ENCODE measurements at places on chromosomes 4 and X.

GRCh38 chrX:45758738-45759397, 558.2 kb upstream of the DIPK2B start:
- DNase-seq = no peak

GRCh38 chr4:5885733-5886132, 7.2 kb downstream of the CRMP1 start:
- no peak for DNase-seq

- no peak for DNase-seq
These were observed 62.4 kb downstream of the MAOA start for GRCh38 chrX:43718546-43718945.

- DNase-seq = peak; percentile 33
These were observed 474.8 kb downstream of the PCDH10 start for GRCh38 chr4:133623847-133624246.

- DNase-seq = no peak
These were observed 456.3 kb downstream of the PDGFC start for GRCh38 chr4:156515295-156515694.

DNA sequence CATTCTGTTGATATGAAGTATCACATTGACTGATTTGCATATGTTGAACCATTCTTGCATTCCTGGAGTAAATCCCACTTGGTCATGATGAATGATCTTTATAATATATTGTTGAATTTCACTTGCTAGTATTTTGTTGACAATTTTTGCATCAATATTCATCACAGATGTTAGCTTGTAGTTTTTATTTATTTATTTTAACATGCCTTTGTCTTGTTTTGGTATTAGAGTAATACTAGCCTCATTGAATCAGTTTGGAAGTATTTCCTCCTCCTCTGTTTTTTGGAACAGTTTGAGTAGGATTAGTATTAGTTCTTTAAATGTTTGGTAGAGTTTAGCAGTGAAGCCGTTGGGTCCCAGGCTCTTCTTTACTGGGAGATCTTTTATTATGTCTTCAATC, 13.9 kb upstream of the ADH1C start:
- DNase-seq = no peak

- DNase-seq = no peak
These were observed 79.9 kb downstream of the FAM53A start for GRCh38 chr4:1604181-1604705.

DNA sequence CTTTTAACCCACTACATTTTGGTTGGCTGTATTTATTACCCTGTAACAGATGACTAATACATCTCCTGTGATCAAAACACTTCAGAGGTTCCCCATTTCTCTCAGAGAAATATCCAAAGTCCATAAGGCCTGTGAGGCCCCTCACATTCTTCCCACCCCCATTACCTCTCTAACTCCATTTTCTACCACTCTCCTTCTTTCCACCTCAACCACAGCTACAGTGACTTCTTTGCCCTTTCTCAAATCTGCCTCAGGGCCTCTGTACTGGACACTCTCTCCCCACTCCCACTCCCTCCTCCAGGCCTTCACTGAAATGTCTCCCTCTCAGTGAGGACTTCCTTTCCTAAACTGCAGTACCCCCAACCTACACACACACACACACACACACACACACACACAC, 8.4 kb upstream of the TMEM144 start:
- DNase-seq = peak; percentile 32

DNA sequence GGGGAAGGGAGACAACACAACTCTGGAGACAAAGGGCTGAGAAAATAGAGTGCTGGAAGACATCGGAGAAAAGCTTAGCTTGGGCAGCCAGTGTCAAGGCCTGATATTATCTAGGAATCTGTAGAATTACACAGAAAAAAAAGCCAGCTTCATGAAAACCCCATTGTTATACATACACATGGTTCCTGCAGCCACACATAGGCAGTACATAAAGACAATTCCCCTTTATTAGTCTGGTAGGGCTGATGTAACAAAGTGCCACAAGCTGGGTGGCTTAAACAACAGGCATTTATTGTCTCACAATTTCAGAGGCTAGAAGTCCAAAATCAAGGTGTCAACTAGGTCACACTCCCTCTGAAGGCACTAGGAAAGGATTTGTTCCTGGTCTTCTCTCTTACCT, 503.5 kb downstream of the MID1IP1 start:
- no peak for DNase-seq
